ENCODE measurements at places on chromosomes 16 and 17.

DNA sequence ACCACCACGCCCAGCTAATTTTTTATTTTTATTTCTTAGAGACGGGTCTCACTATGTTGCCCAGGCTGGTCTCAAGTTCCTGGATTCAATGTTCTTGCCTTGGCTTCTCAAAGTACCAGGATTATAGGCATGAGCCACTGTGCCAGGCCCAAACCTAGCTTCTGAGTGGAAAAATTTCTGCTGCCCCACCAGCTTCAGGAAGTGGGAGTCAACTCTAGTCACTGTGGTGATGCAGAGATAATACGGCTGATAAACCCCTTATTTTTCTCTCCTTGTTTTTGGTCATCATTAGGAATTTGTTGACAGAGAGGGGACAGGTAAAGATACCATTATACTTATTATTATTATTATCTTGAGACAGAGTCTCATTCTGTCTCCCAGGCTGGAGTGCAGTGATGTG lies 27.8 kb upstream of the PHOSPHO1 start:
- no peak for DNase-seq

- no peak for DNase-seq
Observed at GRCh38 chr17:49516180-49516579, 21.1 kb downstream of the NGFR start.

GRCh38 chr16:52755396-52755795 lies 208.5 kb upstream of the TOX3 start:
- DNase-seq, result no peak

- no peak for DNase-seq
Observed at GRCh38 chr17:59423137-59423724, 91.8 kb downstream of the YPEL2 start.

- no peak for DNase-seq
Observed at GRCh38 chr16:69365901-69366300, 14.3 kb upstream of the TMED6 start.

DNA sequence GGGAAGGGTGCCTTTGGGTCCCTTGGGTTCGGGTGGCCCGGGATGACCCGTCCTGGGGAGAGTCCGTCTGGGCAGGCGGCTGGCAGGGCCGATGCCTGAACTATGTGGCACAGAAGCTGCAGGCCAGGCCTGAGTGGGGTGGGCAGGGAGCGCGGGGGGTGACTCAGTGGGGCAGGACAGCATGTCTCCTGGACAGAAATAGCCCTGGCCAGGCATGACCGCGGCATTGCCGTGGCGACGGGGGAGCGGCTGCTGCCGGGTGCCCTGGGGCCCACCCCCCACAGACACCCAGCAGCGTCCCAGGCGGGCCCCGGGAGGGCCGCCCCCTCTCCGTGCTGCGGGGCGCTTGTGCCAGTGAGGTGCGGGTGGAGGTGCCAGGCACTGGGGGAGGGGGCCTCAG lies 1.8 kb upstream of the C1QTNF8 start:
- no peak for DNase-seq

DNA sequence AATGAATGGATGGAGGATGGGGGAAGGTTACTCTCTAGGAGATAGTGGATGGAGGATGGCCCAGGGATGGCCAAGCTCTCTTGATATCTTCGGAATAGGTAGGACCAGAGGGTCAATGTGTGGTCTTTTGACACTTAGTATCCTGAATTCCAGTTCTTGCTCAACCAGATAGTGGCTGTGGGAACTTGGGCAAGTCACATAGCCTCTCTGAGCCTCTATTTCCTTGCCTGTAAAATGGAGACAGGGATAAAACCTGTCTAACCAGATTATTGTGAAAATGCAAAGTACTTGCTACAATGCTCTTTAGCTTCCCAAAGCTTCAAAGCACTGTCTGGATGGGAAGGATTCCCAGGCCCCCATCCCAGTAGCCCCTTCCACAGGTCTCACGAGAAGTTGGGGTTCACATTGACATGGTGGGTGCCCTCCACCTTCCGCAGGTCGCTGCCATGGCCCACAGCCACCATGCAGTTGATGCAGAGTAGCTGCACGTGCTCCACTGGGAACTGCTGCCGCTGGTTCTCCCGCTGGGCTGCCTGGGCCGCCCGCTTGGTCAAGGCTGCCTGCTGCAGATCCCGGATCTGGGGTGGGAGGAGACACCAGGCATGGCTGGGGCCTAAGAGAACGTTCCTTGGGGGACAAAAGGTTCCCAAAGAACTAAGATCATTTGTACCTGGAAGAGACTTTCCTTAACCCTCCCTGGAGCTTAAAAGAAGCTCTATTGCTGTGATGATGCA lies 5.1 kb upstream of the ZNF385C start:
- no peak for DNase-seq

GRCh38 chr16:85554889-85555718 lies 58.0 kb upstream of the GSE1 start:
- DNase-seq, result peak; percentile 75

DNA sequence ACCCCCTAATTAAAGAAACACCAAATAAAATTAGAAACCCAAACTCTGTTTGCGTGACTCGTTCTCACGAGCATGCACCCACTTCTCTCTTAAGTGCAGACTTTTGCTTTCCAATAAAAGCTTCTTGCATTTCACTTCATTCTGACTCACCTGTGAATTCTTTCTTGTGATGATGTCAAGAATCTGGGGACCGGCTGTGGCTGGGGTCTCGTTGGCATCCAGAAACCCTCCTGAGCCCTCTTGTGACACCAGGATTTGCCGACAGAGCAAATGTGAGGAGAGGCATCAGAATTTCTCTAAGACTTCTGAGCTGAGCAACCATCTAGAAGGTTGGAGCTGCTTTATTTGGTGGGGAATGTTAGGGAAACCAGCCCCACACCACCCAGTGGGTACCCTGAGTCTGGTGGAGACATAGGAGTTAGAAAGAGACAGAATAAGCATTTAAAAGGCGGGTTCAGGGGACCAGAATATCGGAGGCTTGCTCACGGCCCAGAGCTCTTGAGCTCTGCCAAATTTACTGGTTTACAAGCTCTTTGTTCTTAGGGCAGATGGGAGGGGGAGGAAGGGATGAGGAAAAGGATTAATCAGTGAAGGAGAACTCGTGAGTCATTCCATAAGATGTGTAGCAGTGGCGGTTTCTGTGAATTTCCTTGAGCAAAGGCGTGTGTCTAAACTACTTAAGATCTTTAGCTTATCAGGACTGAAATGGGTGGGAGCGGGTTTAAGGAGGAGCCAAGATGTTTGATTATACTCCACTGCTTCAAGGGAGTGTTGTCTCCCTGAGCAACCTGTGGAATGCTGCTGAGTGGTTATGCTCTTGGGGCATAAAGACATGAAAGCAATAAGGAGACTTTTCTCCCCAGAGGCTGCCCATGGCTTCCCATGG lies 24.2 kb upstream of the TMC5 start:
- DNase-seq, result no peak

DNA sequence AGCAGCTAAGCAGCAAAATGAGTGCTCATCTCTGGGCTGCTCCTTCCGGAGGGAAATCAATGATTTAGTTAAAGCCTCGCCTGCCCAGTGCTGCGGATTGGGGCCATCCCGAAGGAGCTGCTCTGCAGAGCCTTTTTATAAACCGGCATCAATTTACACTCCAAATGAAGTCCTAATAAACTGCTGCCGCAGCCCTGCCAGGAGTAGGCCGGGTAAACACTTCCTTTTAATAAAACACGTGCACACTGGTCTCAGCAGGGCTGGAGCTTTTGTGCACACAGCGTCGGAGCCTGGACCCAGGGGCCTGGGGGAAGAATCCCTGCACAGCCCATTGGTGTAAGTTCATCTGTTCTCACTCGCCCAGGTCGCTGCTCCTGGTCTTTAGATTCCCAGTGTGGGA lies 79.6 kb upstream of the HS3ST2 start:
- DNase-seq, result no peak

GRCh38 chr17:64190472-64190871 lies 60.5 kb upstream of the ERN1 start:
- no peak for DNase-seq

DNA sequence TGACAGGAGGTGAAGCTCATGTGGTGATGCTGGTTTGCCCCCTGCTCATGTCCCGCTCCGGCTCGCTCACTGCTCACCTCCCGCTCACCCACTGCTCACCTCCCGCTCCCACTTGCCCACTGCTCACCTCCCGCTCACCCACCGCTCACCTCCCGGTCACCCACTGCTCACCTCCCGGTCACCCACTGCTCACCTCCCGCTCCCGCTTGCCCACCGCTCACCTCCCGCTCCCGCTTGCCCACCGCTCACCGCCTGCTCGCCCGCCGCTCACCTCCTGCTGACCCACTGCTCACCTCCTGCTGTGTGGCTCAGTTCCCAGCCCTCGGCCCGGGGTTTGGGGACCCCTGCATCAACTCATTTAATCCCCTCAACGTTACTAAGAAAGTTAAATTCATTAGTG lies 39.1 kb upstream of the SHISA9 start:
- DNase-seq, result no peak

GRCh38 chr16:59385959-59386358 lies 651.8 kb upstream of the GOT2 start:
- DNase-seq, result no peak

DNA sequence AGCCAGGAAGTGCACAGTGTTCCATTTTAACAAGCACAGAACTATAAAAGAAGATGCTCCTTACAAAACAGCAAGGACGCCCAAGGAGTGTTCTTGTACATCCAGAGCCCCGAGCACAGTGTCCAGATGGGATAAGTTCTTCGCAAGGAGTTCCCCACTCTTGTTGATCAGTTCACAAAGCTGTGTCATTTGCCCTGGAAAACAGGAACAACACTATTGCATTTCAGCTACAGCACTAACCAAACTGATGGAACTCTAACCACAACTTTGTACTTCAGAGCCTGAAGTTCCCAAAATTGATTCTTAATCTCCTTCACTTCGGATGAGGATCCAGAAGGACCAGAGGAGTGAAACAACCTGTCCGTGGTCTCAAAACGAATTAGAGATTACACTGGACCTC lies 5.1 kb downstream of the COPS3 start:
- no peak for DNase-seq

DNA sequence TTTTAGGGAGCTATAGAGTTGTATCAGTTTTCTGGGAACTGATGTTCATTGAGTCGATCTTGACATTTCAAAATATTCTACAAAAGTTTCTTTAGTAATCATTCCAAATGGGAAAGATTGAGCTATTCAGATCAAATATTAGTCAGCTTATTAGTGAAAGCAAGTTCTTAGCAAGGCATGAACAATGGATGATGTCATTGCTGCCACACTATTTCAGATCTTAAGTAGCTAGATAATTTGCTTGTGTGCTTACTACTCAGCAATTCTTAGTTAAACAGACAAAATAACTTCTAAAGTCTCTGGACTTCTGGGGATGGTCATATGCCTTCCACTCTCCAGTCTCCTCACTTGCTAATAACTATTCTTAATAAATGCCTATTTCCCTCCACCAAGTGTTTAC lies 69.0 kb upstream of the CDH8 start:
- DNase-seq, result no peak

DNA sequence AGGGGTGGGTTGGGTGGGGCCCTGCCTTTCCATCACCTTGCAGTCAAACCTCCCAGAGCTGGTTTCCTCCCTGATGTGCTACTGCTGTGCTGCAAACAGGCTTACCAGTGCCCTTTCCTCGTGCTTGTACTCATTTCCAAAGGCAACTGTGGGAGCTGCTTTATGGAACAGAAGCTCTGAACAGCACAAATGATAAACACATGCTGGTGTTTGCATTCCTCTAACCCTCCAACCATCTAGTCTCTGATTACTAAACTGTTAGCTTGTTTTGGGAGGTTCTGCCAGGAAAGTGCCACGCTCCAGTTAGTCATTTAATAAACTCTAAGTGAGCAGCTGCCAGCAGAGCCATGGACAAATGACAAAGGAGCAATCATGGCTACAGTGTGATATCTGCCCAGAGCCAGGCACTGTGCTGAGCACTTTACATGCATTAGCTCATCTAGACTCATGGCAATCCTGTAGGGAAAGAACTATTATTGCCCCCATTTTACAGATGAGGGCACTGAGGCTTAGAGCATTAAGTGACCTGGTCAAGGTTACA lies 110.4 kb downstream of the VAT1L start:
- no peak for DNase-seq

DNA sequence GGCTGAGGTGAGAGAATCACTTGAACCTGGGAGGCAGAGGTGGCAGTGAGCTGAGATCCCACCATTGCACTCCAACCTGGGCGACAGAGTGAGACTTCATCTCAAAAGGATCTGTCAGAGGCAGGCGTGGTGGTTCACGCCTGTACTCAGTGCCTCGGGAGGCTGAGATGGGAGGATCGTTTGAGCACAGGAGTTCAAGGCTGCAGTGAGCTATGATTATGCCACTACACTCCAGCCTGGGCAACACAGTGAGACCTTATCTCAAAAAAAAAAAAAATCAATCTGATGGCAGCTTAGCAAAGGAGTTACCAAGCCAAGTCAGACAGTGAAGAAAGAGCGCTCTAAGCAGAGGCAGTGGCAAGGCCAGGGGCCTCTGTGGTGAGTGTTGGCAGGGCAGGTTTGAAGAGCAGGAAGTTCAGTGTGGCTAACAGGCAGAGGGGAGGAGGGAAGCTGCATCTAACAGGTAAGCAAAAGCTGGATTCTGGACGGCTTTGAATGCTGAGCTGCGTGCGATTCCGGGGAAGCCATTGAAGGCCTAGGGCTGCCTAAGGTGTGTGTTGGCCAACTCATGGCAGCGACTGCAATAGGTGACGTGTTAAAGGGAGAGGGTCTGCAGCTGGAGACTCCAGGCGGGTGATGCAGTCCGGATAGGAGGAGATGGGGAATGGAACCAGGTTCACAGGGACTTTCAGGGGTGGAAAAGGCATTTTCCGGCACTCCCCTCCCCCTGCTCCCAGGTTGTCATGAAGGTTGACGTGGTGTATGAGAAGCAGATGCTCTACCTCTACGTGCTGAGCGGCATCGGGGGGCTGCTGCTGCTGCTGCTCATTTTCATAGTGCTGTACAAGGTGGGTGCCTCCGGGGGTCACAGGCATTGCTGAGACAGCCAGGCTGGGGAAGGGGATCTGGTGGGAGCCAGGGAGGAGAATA lies 7.0 kb downstream of the ZNF768 start:
- no peak for DNase-seq

DNA sequence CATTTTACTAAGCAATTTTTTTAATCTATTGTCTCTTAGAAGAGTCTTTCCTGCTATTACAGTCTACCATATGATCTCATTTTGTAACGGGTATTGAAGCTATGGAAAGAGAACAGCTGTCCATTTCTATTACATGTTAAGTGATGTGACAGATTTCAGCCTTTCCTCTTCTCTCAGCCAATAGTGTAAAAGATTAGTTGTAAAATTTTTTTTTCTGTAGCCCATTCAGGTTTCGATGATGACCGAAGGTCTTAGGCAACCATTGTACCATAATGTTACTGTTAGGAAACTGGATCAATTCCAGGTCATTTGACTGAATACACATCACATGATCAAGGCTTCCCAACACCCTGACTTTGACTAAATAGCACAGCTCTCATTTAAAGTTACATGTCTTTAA lies 147.6 kb upstream of the HLF start:
- DNase-seq, result no peak
